ENCODE measurements at places on chromosomes 16 and 17. TPM values are rescaled to one million over a fixed set of nuclear protein-coding genes. Genes with fewer than 3 reads are reported as not detected.

GRCh38 chr17:49776551-49777300 is 11.8 kb upstream of the KAT7 start:
- DNase-seq: no peak

GRCh38 chr16:65523283-65523944 is 401.6 kb upstream of the CDH11 start:
- DNase-seq: no peak

- no peak for DNase-seq
These were observed 65.1 kb downstream of the GP2 start for GRCh38 chr16:20262248-20262647.

- no peak for DNase-seq
These were observed 39.0 kb downstream of the MRM1 start for GRCh38 chr17:36640346-36640745.

DNA sequence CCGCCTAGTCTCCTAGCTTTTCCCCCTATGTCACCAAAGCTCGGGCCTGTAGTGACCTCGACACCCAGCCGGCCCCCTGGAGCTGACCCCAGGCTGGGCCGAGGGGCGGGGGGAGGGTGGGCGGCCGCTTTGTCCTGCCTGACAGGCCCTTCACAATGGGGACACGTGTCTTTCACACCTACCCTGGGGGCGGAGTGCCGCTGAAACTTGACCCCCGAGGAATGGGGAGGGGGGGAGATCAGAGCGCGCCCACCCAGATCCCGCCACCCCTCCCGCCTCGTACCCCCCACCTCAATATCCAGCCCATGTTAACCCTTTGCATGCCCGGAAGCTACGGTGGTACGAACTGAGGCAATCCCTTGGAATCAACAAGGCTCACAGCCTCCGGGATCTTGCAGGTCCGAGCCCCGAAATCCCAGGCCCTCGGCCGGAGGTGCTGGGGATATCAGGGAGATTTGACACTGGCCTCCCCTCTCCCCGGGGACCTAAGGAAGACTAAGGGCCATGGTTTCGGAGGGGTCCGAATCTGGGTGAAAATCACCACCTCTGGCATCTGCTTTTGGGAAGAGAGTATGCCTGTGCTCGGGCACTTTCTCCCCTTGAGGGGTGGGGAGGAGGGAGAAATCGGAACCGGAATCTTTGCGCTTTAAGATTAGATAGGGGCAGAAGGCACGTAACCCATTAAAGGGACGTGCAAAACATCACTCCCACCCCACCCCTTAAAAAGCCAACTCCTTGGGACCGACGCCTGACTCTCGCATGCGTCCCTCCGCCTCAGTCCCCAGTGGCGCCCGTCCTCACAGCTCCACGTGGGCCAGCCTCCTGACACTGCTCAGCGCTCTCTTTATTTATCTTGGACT is 2.6 kb downstream of the NOG start:
- DNase-seq: peak; percentile 80

DNA sequence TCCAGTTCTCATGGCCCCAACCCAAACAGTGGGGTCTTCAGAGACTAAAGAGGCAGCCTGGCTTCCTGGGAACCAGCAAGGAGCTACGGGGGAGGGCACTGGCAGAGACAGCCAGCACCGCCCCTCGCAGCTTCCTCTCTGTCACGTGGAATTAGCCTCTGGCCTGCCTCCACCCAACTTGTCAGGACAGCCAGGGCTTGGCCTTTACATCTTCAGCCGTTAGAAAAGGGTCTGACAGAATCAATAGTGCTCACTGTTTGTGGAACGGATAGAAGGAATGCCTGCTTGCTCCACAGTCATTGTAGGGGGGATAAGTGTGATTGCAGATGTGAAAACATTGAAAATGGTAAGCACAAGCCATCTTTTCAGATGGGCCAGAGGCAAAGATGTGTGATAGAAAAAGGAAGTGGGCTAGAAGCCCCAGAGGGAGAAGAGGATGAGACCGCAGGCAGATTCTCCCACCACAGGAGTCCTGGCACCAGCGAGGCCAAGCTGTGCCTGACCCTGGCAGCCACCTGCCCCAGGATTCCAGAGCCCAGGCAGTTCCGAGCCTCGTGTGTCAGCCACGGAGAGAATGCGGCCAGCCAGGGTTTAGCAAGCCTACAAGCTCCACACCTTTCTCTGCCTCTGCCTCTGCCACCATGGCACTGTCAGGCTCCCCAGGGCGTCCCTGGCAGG is 18.6 kb downstream of the GRIN2C start:
- DNase-seq: peak; percentile 92

GRCh38 chr17:46024590-46024989 is 25.5 kb downstream of the STH start:
- peak; percentile 80 for DNase-seq

DNA sequence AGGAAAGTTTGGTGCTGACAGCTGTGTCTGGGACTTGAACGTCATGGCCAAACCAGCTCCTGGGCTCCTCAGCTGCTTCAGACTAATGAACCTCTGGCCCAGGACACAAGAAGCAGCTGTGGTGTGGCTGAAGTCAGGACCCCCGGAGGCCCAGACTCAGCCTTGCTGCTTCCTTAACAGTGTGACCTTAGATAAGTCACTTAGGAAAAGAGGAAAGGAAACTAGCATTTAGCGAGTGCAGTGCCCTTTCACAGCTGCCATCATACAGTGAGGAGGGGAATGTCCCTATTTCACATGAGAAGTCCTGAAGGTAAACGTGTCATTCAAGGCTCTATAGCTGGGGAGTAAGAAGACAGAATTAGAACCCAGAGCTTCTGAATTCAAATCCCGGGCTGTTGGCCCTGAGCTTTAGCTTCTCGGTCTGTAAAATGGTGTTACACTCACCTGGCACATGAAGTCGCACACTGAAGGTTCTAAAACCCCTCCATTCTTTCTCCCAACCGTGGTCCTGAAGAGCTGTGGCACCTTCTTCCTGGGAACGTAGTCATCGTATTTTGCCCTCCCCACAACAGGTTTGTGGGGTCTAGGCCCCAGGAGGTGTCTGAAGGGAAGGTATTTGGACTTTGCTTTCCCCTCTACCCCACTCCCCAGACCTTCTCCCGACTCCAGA is 910 bp upstream of the RAMP2 start:
- no peak for DNase-seq

GRCh38 chr17:37446027-37446426 is 39.3 kb downstream of the TADA2A start:
- no peak for DNase-seq

- no peak for DNase-seq
These were observed 301.7 kb upstream of the N4BP1 start for GRCh38 chr16:48911700-48912099.

GRCh38 chr17:31588034-31588433 is 196.6 kb downstream of the RAB11FIP4 start:
- DNase-seq: no peak

- DNase-seq: no peak
These were observed 584.4 kb upstream of the EEF2KMT start for GRCh38 chr16:5681966-5682365.

DNA sequence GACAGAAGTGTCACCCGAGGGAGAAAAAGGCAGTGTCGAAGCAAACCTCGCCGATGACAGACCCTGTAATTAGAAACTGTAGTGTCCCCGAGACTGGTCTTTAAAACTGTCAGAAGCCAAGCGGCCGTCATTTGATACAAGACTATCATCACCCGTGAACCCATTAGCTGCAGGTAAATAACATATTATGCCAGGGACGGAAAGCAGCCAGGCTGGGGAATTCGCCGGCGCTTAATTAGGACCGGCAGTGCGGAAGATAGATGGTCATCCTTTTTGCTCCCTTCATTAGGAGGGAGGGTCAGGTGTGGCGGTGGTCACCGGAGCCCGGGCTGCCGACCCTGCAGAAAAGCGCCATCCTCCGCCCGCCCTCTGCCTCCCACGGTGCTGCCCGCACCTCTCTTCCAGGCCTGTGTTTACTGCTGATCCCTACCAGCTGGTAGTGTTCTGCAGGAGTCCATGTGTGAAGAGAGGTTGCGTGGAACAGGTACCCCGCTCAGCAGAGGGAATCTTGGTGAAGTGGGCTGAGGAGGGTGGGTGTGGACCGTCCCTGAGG is 109.4 kb upstream of the GSE1 start:
- DNase-seq: no peak

- no peak for DNase-seq
These were observed 83.2 kb downstream of the LITAF start for GRCh38 chr16:11503566-11503965.

GRCh38 chr17:17424552-17424951 is 52.2 kb upstream of the MED9 start:
- DNase-seq: no peak

GRCh38 chr17:76104140-76104895 is 731 bp upstream of the EXOC7 start:
- no peak for DNase-seq

DNA sequence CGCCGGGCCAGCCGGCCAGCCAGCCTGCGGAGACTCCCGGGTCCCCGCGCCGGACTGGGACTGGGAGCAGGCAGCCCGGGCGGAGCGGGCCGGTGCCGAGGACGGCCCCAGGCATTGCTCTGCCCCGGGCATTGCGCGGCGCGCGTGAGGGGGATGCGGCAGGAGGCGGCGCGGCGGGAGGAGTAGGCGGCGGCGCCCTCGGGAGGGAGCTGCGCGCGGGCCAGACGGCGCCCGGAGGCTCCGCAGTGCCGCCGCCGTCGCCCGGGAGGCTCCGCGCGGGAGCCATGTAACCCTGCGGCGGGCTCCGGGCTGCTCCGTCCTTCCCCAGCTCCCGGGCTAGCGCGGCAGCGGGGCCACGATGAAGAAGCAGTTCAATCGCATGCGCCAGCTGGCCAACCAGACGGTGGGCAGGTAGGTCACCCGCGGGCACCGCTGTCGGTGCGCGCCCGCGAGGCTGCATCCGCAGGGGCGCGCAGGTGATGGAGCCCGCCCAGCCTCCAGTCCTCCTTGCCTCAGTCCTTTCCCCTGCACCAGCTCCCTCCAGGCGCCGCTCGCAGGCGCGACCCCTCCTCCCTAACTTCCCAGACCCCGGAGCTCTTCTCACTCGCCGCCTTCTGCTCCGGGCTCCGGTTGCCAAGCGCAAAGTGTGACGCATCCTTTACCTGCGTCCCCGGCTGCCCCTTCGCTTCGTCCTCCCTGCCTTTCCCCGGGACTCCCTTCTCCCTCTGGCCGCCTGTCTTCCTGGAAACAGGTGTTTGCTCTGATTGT is at the start of gene ARHGAP44:
Gene ARHGAP44, plus strand, starts transcription at position 18 of the 768 bp plus-strand sequence. Its CDS starts 341 bp downstream, at position 359.
- DNase-seq: no peak

GRCh38 chr17:40099619-40100418 is 570 bp downstream of the NR1D1 start:
- peak; percentile 37 for DNase-seq

DNA sequence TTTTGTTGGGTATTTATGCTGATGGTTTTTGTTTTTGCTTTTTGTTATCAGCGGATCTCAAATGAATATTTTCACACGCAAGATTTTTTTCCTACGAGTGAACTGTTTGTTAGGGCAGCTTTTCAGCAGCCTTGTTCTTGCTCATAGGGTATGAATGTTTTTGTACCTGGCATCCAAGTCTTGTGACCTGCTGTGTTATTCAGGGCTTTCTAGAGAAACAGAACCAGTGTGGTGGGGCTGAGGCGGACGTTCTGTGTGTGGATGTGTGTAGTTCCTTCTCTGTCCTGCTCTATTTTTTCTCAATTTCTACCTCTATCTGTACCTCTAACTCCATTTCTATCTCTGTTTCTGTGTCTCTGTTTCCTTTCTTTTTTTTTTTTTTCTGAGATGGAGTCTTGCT is 78.3 kb downstream of the SNX29 start:
- DNase-seq: no peak

DNA sequence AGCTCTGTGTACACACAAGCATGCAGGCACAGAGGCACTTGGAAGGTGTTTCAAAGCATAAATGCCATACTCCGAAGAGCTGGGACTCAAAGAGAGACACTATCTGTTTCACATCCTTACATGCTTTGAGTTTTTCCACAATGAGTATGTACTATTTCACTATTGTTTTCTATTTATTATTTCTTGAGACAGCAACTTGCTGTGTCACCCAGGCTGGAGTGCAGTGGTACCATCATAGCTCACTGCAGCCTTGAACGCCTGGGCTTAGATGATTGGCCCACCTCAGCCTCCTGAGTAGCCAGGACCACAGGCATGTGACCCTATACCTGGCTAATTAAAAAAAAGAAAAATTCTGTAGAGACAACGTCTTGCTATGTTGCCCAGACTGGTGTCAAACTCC is 31.6 kb downstream of the CYB5D2 start:
- no peak for DNase-seq

Gene NUDT7
- total RNA-seq: 10.3 TPM

Gene TEX14
- 0.26 TPM for total RNA-seq

Gene DNAI2
- total RNA-seq: not detected

Gene CD300LG
- 6.2 TPM for total RNA-seq

Gene HOXB7
- 3.9 TPM for total RNA-seq

Gene HBQ1
- total RNA-seq: not detected

Gene TBC1D3
- total RNA-seq: not detected

Gene EIF1
- 211 TPM for total RNA-seq

Data from lower leg skin (tissue), 4 donors.